K562 (cell line): ENCODE measurements at places on chromosomes 12 and 14.

DNA sequence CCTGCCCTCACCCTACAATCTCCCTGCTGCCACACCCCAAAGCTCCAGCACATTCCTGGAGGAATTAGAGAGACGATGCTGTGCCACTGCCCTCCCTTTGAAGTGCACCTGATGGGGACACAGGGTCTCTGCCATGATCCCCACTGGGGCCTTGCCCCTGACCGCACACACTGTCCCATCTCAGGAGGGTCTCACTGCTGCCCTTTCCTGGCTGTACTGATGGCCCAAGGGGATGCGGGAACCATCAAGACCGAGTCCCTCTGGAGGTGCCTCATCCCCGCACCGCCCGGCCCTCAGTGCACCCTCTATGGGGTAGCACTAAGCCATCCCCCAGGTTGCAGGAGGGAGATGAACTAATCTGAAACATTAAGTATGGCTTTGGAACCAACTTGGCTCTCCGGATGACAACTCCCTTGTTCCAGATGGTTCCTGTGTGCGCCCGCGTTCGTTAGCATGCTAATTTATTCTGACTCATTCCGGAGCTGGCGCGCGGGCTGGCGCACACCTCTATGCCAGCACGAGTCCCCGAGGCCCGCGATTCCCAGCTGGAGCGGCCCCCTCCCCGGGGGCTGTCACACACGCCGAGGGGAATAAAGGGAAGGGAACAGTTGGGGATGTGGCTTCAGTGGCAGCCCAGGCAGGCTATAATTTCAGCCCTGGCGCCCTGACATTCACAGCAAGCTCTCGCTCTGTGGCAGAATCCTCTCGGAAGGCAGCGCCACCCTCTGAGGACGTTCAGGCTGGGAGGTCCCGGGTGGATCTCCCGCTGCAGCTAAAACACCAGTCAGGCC is 34.2 kb upstream of the C14orf180 start:
- DNase-seq = no peak

- DNase-seq = no peak
Observed at GRCh38 chr12:18502422-18502968, 235.3 kb downstream of the PLCZ1 start.

DNA sequence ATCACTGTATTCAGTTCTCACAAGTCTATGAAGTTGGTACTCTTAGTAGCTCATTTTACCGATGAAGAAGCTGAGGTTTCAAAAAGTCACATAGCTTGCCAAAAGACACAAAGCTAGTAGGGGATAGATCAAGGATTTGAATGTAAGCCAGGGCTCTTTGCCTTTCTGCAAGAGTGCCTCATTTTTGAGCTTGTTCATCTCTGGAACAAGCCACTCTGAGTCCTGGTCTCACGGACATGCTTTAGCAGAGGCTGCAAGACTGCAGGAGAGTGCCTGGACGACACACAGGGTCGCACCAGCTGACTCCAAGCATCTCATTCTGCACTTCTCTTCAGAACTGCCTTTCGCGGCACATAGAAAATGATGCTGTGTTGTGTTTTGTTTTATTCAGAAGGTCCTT is 3.7 kb downstream of the NUAK1 start:
- DNase-seq = no peak

DNA sequence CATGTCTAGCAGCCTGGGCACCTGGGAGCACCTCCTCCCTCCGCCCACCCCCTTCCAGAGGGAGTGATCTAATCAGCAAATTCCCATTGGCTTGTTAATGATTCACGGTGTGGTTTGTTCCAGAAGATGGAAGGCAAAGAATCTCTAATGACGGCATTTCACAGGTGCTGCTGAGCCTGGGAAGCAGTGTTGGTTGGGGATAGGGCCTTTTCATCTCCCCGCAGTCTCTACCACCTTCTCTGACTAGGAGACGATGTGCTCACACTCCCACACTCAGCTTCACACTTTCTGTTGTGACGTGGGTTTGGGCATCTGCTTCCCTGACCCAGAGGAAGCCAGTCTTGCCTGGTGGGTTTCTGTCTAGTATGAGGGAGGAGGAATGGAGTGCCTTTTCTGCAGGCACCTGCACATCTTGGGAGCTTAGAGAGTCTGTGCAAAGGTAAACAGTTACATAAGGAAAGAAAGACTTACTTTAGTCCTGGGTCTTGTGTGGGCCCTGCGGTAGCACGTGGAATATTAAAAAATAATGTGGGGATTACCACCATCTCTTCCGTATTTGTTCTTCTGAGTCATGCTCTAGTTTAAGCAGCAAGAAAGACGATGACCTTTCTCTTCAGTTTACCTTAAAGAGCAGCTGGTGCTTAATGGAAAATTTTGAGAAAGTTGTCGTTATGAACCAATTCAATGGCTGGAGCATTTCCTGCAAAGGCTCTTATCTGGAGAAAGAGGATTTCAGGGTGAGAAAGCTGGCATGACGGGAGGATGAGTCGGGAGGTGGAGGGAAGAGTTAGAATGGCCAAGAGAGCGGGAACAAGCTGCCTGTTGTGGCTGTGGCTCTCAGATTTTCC is 70.6 kb upstream of the ARHGAP5 start:
- no peak for DNase-seq

GRCh38 chr12:103691063-103691462 is 104.0 kb downstream of the STAB2 start:
- DNase-seq = no peak

GRCh38 chr12:52203079-52203921 is 11.5 kb upstream of the KRT80 start:
- DNase-seq = no peak

DNA sequence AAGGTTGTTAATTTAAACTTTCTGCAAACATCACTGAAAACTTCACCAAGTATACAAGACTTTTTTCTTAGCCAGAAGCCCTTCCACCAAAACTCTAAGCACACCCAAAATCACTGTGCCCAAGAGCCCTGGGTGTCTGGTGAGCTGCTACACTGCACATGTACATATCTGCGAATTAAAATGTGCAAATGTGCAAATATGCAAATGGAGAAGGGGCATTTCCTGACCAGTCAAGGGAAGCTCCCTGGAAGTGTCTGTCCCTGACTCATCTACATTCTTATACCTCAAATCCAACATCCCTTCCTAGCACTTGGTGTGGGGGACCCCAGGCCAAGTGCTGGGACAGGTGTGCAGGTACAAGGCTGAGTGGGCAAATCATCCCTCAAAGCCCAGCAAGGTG is 123.7 kb downstream of the PCNX1 start:
- DNase-seq = no peak

DNA sequence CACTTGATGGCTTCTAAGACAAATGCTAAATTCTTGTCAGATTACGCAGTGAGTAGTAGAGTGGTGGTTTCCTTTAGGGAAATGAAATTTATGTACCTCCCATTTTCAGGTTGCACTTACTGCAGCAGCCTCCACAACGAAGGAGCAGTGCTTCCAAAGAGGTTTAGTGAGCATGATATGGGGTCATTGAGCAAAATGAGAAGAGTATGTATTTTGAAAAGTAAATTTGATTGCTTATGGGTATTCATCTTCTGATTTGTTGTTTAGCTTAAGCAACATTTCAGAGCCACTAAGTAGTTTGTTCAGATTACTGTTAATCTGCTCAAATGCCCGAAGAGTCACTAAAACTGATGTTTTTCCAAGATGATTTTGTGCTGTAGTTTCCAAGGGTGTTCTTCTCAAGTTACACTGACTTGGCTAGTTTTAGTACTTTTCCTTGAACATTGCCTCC is 493.6 kb downstream of the PCNX1 start:
- no peak for DNase-seq

DNA sequence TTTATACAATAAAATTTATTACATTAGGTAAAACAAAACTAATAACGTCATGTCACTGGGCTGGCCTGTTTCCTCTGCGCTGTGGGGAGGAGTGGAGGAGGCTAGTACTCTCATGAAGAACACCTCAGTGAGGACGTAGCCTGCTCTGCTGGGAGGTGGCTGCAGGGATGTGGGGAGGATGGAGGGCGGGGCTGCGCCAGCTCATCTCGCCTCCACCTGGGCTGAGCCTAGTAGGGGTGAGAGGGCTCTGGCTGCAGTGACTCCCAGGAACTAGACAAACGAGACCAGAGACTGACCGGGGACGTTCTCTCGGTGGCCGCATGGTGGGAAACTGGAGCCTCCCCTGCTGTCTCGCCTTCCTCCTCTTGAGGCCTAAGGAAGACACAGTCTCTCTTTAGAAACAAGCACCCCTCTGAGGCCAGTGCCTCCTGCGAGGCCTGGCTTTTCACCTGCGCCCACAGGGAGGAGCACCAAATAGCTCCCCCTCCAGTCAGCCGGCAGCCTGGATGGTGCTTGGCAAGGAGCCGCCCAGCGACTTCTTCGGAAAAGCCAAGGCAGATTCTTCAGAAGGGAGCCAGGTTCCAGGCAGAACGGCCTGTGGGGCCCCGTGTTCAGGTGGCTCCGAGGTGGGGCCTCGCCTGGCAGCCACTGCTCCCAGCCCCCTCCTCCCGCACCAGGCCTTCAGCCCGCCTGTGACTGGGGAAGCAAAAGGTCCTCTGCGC is 62.4 kb downstream of the PLEKHG3 start:
- DNase-seq = no peak
